ENCODE measurements at places on chromosomes 4 and X.

- DNase-seq = no peak
These were observed 543.8 kb upstream of the ZFP42 start for GRCh38 chr4:187451776-187452175.

DNA sequence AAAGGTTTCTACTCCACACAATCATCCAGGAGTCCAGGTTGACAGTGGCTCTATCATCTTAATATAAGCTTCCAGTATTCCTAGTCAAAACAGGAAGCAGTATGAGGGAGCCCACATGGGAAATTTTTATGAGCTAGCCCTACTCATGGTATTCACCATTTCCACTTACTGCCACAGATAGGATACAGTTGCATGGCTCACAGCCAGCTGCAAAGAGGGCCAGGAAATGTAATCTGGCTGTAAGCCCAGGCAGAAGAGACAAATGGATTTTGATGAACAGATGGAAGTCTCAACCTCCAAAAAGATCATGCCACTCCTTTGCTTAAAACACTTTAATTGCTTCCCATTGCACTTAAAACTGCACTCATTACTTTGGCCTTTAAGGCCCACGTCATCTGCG lies 150.6 kb downstream of the ADAMTS3 start:
- peak; percentile 84 for DNase-seq

DNA sequence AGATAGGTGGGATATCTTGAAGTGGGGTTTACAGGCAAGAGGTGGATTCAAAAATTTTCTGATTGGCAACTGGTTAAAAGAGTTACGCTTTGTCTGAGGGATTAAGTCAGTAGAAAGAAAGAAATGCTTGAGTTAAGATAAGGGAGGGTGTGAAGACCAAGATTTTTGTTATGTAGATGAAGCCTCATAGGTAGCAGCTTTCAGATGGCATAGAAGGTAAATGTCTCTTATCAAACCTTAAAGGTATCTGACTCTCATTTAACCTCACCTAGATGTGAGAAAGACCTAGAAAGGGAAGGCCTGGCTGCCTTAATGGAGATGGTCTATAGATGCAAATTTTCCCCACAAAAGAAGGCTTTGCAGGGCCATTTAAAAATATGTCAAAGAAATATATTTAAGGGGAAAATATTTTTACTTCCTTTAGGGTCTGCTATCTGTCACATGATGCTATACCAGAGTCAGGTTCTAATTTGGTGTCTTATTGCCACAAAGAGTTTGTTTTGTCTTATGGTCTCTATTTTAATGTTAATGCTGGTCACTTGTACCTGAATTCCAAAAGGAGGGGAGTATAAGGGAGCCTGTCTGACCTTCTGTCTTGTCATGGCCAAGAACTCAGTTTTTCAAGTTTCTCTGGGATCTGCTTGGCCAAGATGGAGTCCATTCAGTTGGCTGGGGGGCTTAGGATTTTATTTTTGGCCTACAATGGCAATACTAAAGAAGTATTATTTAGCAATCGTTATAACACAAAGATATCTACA lies 699.1 kb upstream of the AMOT start:
- no peak for DNase-seq

- DNase-seq = no peak
These were observed 381.2 kb downstream of the STPG2 start for GRCh38 chr4:97762115-97762512.

DNA sequence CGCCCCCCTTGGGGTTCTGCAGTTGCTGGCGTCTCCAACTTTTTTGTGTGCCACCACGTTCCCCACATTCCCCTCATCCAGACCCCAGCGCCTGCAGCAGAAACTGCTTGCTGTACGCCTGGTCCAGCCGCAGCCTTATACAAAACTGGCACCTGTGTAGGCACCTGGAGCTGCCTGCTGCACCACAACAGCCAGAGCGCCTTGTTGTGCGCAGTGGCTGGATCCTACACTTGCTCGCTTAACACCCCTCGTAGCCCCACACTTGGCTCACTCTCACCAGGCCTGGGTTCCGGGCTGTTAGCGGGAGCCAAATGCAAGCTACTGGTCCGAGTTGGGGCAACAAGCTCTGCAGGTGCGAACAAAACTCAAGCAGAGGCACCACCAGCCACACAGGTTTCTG lies 136.8 kb downstream of the TECRL start:
- DNase-seq = no peak

DNA sequence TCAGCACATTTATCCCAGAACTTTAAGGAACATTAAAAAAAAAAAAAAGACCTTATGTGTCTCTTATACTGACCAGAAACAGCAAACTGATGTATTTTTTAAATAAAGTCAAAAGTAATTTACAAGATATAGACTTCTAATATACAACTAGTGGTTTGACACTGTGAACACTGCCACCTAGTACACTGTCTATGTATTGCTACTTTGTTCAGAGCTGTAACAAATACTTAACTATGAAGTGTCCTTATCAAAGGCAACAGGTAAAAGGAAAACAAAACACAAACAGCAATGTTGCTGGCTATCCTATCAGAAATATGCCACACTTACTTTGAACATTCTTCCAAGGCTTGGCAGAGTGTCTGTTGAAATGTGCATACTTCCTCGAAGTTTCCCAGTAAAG lies 60.4 kb downstream of the CD40LG start:
- DNase-seq = peak; percentile 15

GRCh38 chrX:56099271-56099670 lies 132.9 kb upstream of the KLF8 start:
- no peak for DNase-seq

- DNase-seq = no peak
These were observed 23.7 kb upstream of the FBXW7 start for GRCh38 chr4:152559641-152560040.

- no peak for DNase-seq
These were observed 70.3 kb downstream of the RAB28 start for GRCh38 chr4:13413729-13414437.

DNA sequence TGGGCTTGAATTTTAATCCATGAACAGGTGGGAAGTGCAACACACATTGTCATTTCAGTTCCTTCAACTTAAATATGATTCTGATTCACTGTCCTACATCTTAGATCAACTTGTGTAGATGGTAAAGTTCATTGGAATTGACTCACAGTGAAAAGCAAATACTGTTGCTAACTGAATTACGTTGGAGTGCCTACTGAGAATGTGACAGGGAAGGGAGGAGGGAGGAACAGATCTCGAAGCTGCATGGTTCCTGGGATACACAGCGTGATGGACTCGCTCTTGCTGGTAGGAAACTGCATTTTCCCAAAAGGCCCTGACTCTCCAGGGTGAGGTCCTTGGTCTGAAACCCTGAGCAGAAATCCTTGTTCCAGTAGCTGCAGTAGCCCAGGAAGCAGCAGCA lies 284.2 kb downstream of the USP46 start:
- no peak for DNase-seq

DNA sequence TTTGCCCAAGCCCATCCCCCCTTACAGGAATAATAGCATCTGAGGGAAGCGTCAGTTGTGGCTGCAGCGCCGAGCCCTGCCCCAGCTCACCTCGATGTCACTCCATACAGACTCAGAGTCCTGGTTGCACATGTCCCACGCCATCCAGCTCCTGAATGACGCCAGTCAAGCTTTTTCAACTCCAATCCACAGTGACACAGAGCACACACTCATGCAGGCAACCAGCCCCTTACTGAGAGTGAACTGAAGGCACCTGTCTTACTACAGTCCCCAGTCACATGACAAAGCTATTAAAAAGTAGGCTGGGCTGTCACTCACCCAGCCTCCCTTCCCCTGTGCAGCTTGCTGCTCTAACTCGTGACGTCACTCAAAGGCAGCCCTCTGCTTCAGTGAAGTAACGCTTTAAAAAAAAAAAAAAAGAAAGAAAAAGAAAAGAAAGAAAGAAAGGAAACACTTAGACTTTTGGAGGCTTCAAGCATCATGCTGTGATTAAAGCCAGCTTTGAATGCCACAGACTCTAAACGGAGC lies at the start of gene PPARGC1A:
PPARGC1A (minus strand) TSS at position 234 of the 528 bp plus-strand sequence; CDS start at position 144, 90 bp downstream.
- peak; percentile 19 for DNase-seq

GRCh38 chr4:12123707-12124106 lies 695.0 kb upstream of the HS3ST1 start:
- DNase-seq = peak; percentile 15

- no peak for DNase-seq
These were observed 72.4 kb downstream of the PCDH7 start for GRCh38 chr4:30792601-30793000.

DNA sequence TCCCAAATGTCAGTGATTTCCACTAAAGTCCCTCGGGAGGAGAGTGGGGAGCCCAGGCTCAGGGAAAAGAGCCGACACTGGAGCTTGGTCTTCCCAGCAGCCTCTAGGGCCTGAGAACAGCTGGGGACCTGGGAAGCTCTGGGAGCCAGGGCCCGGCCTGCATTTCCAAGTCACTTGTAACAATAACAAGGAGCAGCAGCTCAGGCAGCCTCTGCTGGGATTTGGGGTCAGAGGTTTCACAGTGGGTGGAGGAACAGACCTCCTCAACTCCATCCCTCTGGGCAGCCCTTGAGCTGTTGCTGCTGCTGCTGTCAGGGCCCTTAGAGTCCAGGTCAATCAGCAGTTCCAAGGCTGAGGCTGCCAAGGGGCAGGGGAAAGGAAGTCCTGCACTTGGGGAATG lies 11.1 kb downstream of the STARD8 start:
- DNase-seq = no peak

- DNase-seq = no peak
These were observed 1.5 kb downstream of the DNAAF6 start for GRCh38 chrX:107207943-107208342.

- peak; percentile 55 for DNase-seq
These were observed 8.9 kb downstream of the EIF4E start for GRCh38 chr4:98919996-98920395.

DNA sequence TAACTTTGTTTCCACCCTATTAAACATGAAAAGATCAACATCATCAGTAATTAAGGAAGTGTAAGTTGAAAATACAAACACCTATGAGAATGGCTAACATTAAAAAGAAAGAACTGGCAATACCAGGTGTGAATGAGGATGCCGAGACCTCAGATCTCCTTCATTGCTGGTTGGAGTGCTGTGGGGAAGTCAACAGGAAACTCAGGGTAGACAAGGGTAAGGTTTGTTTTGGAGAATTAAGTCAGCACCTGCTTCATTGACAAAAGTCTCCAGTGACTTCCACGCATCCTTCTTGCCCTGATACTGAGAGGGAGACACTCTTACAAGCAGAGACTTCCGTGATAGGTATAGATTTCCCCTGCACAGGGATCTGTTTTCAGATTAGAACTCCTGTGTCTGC lies 106.1 kb downstream of the IRF2 start:
- DNase-seq = no peak

DNA sequence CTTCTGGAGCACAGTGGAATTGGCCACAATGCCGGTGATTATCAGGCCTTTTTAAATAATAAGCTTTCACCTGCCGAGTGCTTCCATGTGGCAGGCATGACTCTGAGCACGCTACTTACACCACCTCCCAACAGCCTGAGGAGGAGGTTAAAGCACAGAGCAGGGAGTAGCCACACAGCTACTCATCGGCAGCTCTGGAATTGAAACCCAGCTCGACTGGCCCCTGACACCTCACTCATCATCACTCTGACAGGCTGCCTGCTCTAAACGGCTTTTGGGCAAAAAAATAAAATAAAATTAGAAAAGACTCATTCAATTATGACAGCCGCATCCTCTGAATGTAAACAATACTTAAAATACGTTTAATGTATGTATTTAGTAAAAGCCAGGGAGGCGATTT lies 326.4 kb upstream of the NOCT start:
- DNase-seq = no peak

DNA sequence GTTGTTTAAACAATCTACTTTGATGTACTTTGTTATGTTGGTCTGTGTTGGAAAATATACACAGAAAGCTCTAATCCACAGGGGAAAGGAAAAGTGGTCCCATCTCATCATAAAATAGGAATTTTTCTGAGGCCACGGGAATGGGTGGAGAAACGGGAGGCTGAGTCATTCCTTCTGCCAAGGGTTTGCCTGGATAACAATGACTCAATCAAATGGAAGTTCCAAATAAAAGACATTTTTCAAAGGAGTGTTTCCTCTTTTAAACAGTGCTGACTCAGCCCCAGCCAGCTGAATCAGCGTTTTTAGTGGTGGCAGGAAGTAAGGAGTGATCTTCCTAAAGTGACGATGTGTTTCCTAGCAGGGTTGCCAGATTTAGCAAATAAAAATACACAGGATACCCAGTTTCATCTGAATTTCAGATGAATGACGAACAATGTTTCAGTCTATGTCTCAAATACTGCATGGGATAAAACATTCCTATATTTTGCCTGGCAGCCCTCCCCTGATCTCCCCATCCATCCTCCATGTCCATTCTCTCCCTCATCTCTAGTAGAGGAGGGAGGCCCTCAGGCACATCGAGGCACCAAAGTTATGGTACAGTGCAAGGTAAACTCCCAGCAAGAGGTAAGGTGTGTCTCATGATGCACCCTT lies 345.4 kb upstream of the GATB start:
- DNase-seq = peak; percentile 94

GRCh38 chr4:85607624-85608023 lies 132.7 kb downstream of the ARHGAP24 start:
- no peak for DNase-seq

DNA sequence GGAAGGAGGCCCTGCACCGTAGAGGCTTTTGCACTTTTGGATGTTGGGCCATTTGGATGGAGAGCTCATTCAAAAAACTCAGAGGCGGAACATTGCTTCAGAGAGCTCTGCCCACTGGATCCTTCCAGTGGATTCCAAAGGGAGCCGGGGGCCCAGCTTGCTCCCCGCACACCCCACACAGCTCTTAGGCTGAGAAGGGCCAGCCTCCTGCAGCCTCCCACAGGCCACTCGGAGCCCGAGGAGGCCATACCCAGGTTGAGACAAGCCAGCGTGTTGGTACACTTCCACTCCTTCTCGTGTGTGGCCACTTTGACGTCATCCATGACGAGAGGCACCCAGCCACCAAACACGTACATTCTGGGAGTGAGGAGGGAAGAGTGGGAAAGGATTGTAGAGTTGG lies 10.3 kb downstream of the HCFC1 start:
- DNase-seq = no peak

DNA sequence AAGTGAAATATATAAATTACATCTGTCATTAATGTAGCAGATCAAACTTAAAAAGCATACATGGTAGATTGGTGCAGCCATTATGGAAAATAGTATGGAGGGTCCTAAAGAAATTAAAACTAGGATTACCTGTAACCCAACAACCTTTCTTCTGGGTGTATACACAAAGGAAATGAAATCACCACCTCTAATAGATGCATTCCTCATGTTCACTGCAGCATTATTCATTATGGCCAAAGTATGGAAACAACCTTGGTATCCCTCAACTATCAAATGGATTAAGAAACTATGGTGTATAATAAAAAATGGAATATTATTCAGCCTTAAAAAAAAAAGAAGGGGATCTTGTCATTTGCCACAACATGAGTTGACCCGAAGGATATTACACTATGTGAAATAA lies 13.7 kb downstream of the WDFY3 start:
- DNase-seq = no peak

GRCh38 chr4:138010639-138011038 lies 231.5 kb downstream of the SLC7A11 start:
- DNase-seq = no peak

DNA sequence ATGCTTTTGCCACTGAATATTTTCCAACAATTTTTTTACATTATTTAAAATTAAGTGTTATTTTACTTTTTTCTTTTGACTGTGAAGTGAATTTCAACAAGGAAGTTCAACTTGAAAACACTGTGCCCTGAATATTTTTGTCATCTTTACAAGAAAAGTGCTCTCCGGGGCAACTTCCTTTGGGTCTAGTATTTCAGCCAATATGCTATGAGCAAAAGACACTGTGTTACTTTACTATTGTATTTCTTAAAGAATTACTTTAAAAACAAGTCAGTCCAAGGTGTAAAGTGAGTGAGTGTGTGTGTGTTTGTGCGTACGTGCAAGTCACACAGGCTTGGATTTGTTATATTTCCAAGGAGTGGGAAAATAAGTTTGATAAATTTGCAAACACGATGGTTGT lies 7.6 kb upstream of the USP53 start:
- no peak for DNase-seq

GRCh38 chr4:121216461-121216860 lies 52.3 kb upstream of the TNIP3 start:
- DNase-seq = no peak

Measured in cardiac fibroblast (primary cell).